Activated naive CD8-positive, alpha-beta T cell treated with anti-CD3 and anti-CD28 coated beads for 36 hours (primary cell): ENCODE measurements at places on chromosomes 1 and 21. TPM values are rescaled to one million over a fixed set of nuclear protein-coding genes. Genes with fewer than 3 reads are reported as not detected.
A peak's percentile ranks its signal among the peaks of the same experiment; 100 is the strongest.

Gene DYNLT4
- total RNA-seq: 1.0 TPM

Gene TMEM39B
- 25.2 TPM for total RNA-seq

Gene MMP23B
- 1.4 TPM for total RNA-seq

Gene BRINP2
- total RNA-seq: not detected

Gene DCST2
- total RNA-seq: 0.31 TPM

Gene ERMAP
- 3.1 TPM for total RNA-seq

Gene THBS3
- total RNA-seq: 9.3 TPM

Gene CSMD2
- total RNA-seq: not detected

DNA sequence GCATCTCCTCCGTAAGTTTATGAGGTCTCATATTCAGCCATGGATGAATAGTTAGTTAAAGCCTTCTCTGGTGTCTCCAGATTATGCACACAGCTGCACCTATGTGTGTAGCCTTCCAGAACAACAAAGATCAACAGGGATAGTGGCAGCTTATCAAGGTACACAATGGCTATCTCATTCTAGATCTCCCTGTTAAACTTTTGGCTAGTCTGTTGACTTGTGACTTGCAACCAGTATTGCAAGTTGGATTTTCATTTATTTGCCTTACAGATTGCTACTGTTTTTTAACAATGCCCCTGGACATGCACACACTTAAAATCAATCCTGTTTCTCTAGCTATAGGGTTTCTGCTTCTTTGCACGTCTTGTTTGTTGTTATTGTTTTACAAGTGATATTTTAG is 363.2 kb downstream of the OMA1 start:
- DNase-seq: no peak

GRCh38 chr1:84101204-84101603 is 42.9 kb upstream of the PRKACB start:
- DNase-seq: no peak

- no peak for DNase-seq
Measured at GRCh38 chr1:224203243-224204016, 20.4 kb downstream of the DEGS1 start.

DNA sequence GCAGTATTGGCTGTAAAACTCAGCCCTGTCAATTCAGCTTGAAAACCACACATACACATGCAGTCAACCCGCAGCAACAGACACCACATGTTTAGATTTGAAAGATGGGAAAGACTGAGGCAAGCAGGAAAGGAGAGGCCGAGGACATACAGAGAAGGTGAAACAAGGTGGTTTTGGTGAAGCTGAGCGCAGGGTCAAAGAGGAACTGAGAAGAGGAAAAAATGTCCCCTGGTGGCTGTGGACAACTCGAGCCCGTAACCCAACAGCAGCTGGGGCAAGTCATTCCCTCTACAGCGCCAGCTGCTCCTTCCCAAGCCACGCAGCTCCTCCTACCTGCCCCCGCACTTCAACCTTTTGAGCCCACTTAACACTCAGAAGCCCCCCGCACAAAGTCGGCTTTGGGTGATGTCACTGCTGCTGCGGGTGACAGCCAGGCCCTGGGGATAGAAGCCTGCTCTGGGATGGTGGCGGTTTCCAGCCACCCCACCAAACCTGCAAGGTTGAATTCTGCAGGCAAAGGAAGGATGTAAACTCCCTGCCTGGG is 63.0 kb downstream of the KCNN3 start:
- DNase-seq: no peak

GRCh38 chr1:176656257-176656995 is 193.5 kb downstream of the PAPPA2 start:
- no peak for DNase-seq

DNA sequence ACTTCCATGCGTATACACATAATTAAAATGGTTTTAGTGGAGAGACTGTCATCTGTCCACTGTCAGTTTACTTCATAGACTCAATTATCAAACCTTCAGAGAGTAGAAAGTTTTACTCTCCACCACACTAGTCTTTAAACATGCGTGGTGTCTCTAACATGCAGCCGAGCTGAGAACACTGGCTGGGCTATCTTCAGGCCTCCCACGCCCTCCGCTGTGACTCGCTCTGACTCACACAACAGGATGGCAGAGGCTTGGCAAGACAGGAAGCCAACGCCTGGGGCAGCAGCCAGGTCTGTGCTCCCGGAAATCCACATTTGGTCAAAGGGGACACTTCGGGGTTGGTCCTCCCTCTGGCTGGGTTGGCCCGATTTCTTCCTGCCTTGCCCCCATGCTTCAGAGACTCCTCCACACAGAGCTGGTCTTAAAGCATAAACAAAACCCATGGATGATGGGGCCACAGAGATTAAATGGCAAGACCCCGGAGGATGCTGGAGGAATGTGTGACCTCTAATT is 22.7 kb upstream of the IFNGR2 start:
- peak; percentile 90 for DNase-seq

DNA sequence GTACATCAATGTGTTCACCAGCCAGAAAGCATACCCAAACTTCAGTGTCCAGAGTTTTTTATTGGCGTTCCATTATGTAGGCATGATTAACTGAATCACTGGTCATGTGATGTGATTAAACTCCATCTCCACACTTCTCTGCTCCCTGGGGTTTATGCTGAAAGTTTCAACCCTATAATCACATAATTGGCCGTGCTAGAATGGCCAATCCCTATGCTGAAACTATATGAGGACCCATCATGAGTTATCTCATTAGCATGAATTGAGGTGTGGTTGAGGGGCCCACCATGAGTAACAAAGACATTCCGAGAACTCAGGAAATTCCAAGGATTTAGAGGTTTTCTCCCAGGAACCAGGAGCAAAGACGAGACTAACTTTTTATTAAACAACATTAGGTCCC is 31.8 kb upstream of the FBXO28 start:
- DNase-seq: no peak

DNA sequence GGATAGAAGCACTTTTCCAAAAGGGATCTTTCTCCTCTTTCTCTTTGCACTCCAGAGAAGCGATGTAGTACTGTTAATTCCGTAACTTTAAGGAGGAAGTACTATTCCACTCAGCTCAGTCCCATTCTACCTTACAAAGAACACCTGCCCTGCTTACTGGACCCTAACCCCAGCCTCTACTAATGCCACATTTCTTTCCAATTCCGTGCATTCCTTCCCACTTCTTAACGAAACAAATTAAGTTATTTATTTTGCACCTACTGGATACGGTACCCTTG is 511 bp downstream of the NDC1 start:
- no peak for DNase-seq

DNA sequence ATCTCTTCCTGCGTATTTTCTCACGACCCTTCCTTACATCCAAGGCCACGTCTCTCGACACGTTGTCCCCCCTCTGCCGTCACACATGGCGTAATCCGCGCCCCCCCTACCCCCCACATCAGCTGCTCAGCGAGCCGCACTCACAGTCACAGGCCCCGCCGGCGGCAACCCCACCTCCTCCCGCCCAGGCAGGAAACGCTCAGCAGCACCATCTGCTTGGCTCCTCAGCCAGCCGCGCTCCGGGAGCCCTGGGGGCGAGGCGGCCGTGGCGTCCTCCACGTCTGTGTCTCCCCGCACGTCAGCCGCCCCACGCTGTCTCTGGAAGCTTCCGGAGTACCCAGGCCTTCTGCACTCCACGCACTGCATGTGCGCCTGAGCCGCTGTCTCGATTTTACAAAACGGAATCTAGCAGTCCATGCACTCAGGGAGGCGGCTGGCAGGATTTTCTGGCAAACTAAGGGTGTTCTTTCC is 64.6 kb downstream of the SIK1 start:
- DNase-seq: peak; percentile 83

DNA sequence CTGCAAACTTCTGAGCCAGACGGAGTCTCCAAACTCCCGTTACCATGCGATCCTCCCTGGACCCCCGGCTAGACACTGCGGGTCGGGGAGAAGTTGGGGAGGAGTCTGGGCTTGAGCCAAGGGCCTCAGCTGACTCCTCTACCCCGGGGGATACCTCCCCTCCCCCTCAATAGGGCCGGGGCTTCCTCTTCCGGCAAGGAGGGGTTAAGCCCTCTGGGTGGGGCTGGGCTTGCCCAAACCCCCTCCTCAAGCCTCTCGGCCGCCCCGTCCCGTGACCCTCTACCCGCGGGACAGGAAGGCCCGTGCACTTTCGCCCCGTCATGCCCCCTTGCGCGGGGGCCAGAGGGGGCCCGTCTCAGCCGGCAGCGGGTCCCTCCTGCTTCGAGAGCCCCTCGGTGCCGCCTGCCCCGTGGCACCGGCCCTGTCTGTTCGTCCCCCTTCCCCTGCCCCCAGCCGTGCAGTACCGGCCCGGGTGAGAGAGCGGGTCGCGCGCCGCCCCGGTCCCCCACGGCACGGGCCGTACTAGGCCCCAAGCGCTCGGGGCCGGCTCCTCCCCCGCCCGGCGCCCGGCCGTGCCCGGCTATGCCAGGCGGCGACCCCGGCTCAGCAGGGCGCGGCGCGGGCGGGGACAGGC is 652 bp downstream of the ARL8A start:
- DNase-seq: peak; percentile 44

DNA sequence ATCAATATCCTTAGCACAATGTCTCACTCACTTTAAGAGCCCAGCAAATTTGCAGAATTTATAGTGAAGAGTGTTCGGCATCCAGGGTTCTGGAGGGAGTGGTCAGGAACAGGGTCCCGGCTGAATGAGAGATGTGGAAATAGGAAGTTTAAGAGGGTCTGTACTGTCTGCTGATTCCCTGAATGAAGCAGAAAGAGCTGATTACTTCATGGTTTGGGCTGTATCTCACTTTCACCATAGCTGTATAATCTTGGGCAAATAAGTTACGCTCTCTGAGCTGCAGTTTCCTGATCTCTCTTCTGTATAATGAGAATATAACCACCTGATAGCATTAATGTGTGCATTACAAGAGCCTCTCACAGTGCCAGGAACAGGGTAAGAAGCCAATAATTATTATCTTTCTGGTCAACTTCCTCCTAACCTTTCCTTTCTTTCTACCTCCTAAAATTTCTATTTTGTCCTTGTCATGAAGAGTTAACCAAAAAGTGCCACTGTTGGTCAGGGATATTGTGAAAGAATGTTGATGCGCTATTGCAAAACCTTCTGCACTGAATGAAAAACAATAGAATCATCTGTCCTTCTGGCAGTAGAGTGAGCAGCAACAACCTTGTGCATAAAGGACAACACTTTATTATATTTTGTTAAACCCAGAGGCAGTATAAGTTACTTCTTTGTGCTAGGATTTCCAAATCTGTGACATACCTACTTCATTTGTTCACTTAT is 14.7 kb upstream of the PTGFR start:
- DNase-seq: no peak

DNA sequence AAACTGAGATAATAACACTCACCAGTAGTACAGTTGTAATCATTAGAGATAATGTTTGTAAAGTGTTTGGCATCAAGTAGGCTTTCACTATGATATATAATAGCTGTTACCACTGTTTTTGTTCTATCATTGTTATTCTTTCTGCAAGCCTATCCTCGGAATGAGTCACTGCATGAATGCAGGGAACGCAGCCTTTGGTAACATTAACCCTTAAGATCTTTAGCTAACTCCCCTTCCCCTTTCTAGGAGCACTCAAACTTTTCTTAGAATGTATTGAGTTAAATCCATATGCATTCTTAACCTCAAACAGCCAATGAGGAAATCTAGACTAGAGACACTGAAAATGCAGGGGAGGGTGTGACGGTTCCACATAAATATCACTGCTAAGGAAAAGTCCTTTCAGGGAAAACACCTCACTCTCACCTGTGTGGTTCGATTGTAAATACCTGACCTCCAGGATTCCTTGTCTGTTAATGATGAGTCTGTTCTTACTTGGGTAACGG is 467.3 kb downstream of the SETD4 start:
- no peak for DNase-seq

DNA sequence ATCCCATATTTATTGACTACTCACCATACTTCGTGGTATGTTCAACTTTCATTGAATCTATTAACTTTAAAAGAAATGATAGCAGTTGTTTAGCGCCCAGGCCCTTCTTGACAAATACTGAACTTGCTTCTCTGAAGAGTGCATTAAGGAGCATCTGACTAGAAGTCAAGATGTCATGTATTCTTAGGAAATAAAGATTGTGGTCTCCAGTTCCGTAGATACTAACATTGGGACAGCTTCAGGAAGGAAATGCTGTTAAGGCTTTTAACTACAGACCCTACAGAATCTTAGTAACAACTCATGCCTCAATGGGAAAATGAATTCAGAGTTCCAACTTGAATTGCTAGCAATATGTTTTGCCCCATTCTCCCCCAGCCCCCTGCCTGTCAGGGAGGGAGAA is 14.8 kb downstream of the LYST start:
- DNase-seq: no peak

DNA sequence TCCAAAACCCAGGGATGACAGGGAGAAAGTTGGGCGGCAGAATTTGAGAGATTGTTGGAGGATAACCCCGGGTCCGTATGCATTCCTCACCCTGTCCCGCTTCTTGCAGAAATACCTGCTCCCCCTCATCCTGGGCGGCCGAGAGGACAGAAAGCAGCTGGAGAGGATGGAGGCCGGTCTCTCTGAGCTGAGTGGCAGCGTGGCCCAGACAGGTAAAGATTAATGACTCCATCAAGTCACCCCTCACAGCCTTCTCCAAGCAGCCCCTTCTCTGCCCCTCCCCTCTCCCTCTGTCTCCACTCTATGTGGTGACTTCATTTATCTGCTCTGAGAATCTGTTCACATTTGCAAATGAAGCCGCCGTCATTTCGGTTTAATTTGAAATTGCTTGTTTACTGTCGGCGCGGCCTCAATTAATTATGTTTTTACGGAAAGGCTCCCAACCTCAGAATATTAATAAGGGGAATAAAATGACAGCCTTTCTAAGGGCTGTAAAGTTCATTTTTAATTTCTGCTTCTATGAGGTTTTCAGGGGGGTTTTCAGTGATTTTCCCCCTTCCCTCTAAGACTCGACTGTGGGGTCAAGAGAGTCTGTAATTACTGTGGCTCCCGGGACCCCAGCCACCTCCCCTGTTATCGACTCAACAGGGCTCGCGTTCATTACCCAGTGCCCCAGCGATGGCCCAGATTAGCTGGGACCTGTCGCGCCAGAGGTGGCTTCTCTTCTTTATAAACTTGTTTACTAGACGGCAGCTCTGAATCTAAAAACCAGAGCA is 148.3 kb downstream of the PEX14 start:
- no peak for DNase-seq

GRCh38 chr1:107100331-107100984 is 40.4 kb upstream of the NTNG1 start:
- DNase-seq: no peak

DNA sequence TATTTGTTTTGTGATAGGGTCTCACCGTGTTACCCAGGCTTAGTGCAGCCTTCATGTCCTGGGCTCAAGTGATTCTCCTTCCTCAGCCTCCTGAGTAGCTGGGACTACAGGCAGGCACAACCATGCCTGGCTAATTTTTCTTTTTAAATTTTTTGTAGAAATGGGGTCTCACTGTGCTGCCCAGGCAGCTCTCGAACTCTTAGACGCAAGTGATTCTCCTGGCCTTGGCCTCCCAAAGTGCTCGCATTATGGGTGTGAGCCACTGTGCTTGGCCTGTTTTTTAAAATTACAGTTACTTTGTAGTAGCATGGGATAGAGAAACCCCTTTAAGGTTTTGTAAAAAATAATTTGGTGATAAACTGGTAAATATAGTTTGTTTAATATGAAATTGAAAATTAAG is 69.9 kb downstream of the RPS6KC1 start:
- no peak for DNase-seq
